ENCODE measurements at places on chromosomes 3 and 15.

- DNase-seq = no peak
Observed at GRCh38 chr15:76376816-76377215, 40.2 kb downstream of the ISL2 start.

- DNase-seq = no peak
Observed at GRCh38 chr3:181384970-181385369, 326.8 kb upstream of the SOX2 start.

- DNase-seq = no peak
Observed at GRCh38 chr3:34155108-34155507, 356.7 kb downstream of the PDCD6IP start.

DNA sequence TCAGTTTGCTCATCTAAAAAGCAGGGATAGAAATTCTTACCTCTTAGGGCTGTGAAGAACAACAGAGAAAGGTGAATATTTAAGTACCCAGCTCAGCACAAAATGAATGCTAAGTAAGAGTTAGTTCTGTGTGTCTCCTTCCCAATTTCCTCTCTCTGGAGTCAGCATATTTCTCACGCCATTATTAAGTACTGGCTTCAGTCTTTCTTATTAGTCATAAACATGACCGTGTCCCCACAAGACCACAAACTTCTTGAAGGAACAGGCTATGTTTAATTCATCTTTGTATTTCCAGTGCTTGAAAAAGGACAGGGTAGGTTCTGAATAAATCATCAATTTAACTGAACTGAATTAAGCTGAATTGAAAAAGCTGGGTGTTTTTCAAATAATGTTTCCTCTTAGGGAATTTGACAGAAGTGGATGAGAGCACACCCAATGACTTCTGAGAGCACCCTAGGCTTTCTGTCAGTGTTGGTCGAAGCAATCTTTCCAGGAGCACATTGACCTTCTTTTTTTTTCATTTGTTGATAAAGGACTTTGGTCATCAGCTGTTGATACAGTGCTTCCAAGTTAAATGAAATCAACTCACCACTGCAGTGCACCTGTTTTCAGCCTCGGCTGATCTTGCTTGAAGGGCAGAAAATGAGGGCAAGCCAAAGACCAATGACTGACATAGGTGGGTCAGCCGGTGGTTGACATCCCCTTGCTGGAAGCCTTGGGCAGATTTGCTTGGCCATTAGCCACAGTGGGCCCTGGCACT is 324.6 kb downstream of the MFSD1 start:
- no peak for DNase-seq

- DNase-seq = no peak
Observed at GRCh38 chr3:87413814-87414213, 137.4 kb upstream of the POU1F1 start.

DNA sequence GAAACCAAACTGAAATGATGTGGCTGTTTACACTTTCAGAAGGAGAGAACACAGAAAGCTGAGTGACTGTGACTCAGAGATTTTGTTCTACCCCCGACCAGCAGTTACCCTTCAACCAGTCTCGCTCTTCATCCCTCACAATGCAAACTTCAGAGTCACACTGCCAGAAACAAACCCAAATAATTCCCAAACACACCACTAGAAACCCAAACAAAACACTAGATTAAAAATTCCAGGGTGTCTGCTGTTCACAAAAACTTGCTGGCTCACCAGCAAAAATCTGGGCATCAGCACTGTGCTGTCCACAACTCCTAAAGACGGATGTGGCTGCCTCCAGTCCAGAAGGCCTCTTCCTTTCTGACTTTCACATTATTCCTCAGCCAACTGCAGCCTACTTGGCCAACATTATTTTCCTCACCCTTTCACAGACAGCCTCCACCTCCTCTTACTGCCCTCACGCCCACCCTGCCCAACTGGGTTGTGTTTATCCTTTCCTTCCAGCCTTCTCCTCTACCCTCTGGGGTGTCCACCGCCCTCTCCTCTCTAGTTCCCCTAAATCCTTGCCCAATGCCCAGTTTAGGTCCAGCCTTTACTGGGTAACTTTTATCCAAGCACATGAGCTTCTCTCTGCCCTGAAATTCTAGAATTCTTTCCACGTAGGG is 71.4 kb downstream of the MECOM start:
- no peak for DNase-seq

- DNase-seq = no peak
Observed at GRCh38 chr3:28521663-28522062, 173.0 kb upstream of the AZI2 start.
